Activated CD4-positive, CD25-positive, alpha-beta regulatory T cell treated with anti-CD3 and anti-CD28 coated beads, Interleukin-2, amount 50 U/mL, for 72 hours (primary cell): ENCODE measurements at places on chromosomes 11 and 22.

DNA sequence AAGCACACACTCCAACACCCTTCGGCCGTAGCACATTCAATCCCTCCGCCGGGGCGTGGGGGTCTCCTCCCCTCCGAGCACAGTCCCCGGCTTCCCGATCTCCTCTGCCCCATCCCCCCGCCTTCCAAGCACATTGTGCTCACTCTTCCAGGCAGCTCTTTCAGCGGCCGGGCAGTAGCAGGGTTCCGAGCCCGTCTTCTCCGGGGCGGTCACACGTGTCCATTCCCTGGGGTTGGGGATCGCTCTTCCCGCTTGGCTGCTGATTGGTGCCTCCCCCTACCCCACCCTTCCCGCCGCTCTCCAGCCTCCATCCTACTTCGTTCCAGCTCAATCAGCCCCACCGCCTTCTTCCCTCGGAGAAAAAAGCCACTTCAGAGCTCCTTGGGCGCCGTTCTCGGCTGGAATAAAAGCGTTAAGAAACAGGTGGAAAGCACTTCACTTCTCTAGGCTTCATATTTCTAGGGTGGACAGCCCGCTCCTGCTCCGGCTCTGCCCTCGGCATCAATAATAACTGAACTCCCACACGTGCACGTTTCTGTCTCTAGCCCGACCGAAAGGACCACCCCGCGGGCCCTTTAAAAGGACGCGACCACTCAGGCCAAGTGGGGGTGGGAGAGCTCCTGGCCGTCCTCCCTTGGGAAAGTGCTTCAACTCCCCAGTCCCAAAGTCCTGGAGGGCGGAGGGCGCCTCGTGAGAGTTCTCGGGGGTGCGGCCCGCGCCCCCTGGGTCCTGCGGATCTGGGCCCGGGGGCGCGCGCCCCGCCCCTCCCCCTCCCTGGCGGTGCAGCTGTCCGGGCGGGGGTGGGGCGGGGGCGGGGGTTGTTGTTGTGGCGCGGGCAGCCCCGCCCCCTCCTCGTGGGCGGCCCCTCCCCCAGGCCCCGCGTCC lies 464 bp upstream of the CECR2 start:
- DNase-seq = no peak

DNA sequence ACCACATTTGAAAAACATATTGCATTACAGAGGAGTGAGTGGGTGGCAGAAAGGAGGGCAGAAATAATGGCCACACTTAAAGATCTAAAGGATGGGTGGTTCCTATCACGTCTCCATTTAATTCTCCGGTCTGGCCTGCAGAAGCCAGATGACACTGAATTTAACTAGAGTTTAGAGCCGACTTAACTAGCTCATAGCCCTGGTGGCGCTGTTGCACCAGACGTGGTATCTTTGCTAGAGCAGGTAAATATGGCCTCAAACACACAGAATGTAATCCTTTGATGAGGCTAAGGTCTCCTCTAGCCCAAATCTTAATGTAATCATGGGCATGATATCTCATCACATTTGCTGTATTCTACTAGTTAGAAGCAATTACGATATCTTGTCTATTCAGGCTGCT lies 51.5 kb upstream of the GAL start:
- DNase-seq = no peak

- DNase-seq = no peak
Measured at GRCh38 chr22:50226063-50226874, 18.6 kb downstream of the TUBGCP6 start.

DNA sequence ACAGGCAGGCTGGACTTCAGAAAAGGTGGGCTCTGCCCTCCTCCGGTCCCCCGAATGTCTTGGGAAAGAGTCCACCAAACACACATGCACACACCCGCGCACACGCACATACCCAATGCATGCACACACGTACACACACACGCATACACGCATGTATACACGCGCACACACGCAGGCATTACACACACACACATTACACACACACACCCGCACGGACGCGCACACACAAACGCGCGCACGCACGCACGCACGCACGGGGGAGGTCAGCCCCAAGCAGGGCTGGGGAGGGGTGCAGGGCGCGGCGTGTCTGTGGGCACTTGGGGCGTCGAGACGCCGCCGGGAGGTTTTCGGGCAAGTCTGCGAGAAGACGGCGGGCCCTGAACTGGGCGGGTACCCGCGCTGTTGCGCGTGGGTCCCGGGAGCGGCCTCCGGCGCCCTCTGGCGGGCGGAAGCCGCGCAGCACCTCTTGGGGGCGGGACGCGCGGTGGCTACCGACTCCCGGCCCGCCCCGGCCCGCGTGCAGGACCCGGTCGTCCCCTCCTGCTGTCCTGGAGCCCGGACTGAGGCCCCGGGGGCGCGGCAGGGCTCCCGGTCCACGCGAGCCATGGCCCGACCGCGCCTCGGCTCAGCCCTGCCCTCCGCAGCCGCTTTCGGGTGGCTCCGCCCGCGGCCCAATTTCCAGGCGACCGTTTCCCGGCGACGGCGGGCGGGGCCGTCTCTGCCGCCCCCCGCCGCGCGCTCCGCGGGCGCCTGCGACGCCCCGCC lies 3.6 kb downstream of the SEPTIN5 start:
- DNase-seq = peak; percentile 88

DNA sequence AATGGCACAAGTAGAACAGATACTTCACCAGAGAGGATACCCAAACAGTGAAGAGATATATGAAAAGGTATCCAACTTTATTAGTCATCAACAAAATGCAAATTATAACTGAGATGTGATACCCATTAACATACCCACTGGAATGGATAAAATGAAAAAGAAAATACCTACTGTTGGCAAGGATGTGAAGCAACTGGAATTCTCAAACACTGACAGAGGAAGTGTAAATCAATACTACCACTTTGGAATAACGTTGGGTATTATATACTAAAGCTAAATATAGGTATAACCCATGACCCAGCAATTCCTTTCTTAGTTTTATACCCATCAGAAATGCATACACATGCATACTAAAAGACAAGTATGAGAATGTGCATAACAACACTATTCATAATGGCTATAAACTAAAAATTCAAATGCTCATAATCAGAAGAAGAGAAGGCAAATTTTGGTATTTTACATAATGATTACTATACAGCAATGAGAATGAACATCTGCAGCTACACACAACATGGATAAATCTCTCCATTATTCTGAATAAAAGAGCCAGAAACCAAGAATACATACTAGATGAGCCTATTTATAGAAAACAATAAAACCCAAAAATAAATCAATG lies 80.6 kb downstream of the RPL27A start:
- no peak for DNase-seq

GRCh38 chr22:42937164-42937843 lies 77.6 kb downstream of the PACSIN2 start:
- DNase-seq = no peak
